A673 (cell line): ENCODE measurements at places on chromosomes 7 and 10. TPM values are rescaled to one million over a fixed set of nuclear protein-coding genes. Genes with fewer than 3 reads are reported as not detected.

- no peaks in the 10 kb centered on the region for H3K36me3 ChIP-seq
- DNase-seq: peak; percentile 93
- H3K27me3 ChIP-seq: no peaks in the 10 kb centered on the region
Measured at GRCh38 chr7:94375691-94376090, 19.0 kb upstream of the COL1A2 start.

DNA sequence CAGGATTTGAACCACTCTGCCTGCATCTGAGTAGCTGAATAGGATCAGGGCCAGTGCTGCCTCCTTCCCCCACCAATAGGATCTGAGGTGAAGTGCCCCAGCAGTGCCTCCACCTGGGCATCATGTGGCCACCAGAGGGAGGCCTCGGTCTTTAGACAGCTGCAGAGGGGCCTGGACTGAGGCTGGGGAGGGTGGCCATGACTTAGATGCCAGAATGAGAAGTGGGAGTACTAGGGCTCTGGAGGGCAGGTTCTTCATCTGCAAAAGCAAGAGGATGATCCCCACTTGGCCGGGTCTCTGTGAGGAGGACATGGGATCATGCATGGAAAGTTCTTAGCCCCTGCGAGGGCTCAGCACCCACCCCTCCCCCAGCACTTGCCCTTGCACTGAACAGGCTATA is 56.9 kb downstream of the NEUROG3 start:
- peaks cover 29% of the 10 kb centered on the region for H3K27me3 ChIP-seq
- H3K27ac ChIP-seq: no peak overlapping the region
- no peak overlapping the region for H3K4me3 ChIP-seq
- DNase-seq: peak; percentile 46
- no peaks in the 10 kb centered on the region for H3K36me3 ChIP-seq
- H3K4me1 ChIP-seq: no peaks in the 10 kb centered on the region

- DNase-seq: no peak
- no peaks in the 10 kb centered on the region for H3K27me3 ChIP-seq
- no peaks in the 10 kb centered on the region for H3K4me1 ChIP-seq
Measured at GRCh38 chr7:50952544-50952943, 169.8 kb upstream of the GRB10 start.

DNA sequence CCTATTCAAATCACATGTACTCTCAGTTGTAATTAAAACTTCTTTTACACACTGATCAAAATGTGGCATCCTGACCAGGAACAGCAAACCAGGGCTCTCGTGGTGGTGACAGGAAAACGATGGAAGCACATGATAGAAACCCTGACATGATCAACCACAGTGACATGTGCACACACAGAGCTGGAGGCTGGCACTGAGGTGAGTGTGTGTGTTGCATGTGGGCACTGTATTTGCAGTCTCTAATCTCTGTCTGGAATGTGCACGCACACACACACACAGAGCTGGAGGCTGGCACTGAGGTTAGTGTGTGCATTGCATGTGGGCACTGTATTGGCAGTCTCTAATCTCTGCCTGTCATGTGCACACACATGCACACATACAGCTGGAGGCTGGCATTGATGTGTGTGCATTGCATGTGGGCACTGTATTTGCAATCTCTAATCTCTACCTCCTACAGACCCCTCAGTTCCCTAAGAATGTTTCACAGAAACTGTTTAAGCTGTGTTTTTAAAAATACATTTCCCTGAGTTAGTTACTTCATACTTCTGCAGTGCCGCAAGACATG is 406.9 kb downstream of the SFMBT2 start:
- no peak overlapping the region for H3K4me3 ChIP-seq
- no peak overlapping the region for H3K27ac ChIP-seq
- no peaks in the 10 kb centered on the region for H3K36me3 ChIP-seq
- no peak for DNase-seq
- H3K27me3 ChIP-seq: peaks cover 93% of the 10 kb centered on the region
- no peaks in the 10 kb centered on the region for H3K4me1 ChIP-seq

GRCh38 chr7:20112696-20113095 is 104.5 kb downstream of the MACC1 start:
- no peak for DNase-seq
- no peaks in the 10 kb centered on the region for H3K4me1 ChIP-seq
- no peak overlapping the region for H3K4me3 ChIP-seq
- peaks cover 13% of the 10 kb centered on the region for H3K27me3 ChIP-seq
- no peaks in the 10 kb centered on the region for H3K36me3 ChIP-seq
- no peak overlapping the region for H3K27ac ChIP-seq

- DNase-seq: no peak
- no peaks in the 10 kb centered on the region for H3K36me3 ChIP-seq
- H3K4me1 ChIP-seq: no peaks in the 10 kb centered on the region
- H3K4me3 ChIP-seq: no peak overlapping the region
Measured at GRCh38 chr10:86179153-86179524, 187.5 kb downstream of the GRID1 start.

The ANXA8 gene
- total RNA-seq: not detected in 2 replicates

GRCh38 chr7:131455546-131455945 is 100.9 kb downstream of the PODXL start:
- H3K27me3 ChIP-seq: no peaks in the 10 kb centered on the region
- peaks cover 4% of the 10 kb centered on the region for H3K36me3 ChIP-seq
- H3K4me3 ChIP-seq: no peak overlapping the region
- H3K27ac ChIP-seq: no peak overlapping the region

The HMX2 gene
- not detected in 2 replicates for total RNA-seq

DNA sequence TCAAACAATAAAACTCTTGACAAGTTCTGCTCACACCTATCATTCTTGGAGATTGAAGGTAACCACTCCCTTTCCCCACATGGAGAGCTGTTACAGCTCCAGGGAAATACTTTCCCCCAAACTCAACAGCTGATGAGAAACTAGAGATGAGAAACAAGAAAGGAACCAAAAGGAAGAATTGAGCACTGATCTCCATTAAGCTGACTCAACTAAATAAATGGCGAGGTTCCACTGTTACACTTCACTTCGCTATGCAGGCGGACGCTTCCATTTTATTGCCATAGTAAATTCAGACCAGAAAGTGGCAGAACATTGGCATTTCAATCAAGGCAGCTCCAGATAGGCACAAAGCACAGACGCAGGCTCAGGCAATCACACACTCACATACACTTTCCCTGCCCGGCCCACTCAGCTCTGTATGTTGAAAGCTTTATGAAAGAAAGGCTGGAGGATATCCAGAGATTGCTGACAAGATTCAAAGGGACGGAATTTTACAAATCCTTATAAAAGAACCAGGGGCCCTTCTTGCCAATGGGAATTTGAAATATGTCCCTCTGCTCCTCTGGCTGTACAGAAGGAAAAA is 11.5 kb upstream of the YAE1 start:
- no peaks in the 10 kb centered on the region for H3K4me1 ChIP-seq
- DNase-seq: no peak
- no peaks in the 10 kb centered on the region for H3K36me3 ChIP-seq

DNA sequence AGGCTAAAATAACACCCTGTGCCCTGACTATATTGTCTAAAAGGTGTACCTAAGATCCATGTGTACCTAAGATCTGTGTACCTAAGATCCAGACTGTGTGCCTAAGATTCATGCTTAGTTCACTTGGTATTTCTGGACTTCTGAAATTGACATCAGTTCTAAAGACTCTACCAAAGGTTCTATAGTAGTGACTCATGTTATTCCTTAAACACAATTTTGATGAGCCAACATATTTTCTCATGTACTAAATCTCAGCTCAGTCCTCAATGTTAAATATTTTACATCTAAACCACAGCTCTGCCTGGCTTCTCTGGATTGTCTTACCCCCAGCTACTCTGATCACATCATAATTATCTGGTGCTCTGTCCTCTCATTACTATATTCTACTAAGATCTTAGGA is 802.3 kb upstream of the SORCS1 start:
- H3K27ac ChIP-seq: no peak overlapping the region
- no peak for DNase-seq
- H3K4me1 ChIP-seq: no peaks in the 10 kb centered on the region
- H3K4me3 ChIP-seq: no peak overlapping the region

The ANK3 gene
- 13.5 and 16.3 TPM in 2 replicates for total RNA-seq

DNA sequence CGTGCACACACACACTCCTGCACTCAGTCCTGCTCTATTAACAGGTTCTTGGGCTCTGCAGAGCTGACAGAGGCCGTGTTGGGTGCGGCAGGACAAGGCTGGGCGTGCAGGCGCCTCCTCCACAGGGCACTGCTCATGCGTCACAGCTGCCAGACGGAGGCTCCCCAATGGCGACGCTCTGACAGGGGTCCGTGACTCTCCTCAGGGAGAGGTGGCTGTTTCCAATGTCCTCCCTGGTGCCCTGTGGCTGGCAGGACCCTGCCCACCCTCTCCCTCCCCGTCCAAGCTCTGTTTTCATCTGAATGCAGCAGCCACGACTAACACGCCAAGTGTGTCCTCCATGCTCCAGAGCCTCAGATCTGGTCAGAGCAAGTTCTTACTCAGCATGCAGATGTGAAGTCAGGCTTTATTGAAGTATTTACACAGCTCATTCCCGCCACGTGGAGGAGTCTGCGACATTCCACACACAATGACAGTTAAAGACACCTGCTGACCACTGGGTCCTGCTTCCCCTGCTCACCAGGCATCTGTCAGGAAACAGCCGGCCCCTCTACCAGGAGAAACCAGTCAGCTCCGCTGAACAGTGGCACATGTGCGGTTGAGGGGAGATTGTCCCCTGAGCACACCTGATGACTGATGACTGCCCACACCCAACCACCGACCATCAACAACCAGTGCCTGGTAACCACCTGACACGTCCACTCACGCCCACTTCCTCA is 116.7 kb downstream of the VIPR2 start:
- H3K4me3 ChIP-seq: no peak overlapping the region
- H3K4me1 ChIP-seq: peaks cover 4% of the 10 kb centered on the region
- no peak for DNase-seq

The HSPA14 gene
- total RNA-seq: 42.2 and 46.9 TPM in 2 replicates

DNA sequence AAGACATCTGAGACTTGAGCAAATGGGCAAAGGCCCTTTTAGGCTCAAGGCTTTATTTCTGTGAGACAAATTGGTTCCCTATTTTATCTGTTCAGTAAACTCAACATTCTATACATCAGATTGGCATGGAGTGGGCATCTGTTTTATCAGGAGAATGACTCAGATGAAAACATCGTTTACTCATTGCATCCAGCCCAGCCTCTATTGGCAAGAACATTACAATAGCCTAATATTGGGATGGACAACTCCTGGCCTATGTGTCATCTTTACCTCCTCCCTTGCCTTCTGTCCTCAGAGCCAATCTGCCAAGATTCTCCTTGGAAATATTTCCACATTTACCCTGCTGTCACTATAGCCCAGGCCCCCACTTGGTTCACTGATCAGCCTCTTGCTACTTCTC is 5.5 kb upstream of the BLNK start:
- H3K36me3 ChIP-seq: no peaks in the 10 kb centered on the region
- no peak overlapping the region for H3K4me3 ChIP-seq
- no peaks in the 10 kb centered on the region for H3K4me1 ChIP-seq
- H3K27me3 ChIP-seq: no peaks in the 10 kb centered on the region

DNA sequence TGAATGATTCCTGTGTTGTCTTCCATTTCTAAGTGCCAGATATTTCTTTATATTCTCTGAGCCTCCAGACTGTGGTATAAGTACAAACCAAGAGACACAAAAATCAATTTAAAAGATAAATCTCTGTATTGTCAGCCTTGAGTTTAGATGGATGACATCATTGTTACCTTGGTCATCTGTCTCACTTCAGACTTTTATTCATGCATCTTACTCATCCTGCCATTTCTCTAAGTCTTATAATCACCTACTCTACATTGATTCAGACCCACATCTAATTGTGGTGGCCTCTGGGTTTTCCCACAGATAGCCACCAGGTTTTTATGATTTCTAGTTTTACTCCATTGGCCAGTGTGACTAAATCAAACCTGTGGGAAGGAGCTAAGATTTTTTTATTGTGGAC is 26.8 kb upstream of the HDAC9 start:
- no peak overlapping the region for H3K27ac ChIP-seq
- no peaks in the 10 kb centered on the region for H3K36me3 ChIP-seq
- no peaks in the 10 kb centered on the region for H3K4me1 ChIP-seq
- H3K27me3 ChIP-seq: no peaks in the 10 kb centered on the region

DNA sequence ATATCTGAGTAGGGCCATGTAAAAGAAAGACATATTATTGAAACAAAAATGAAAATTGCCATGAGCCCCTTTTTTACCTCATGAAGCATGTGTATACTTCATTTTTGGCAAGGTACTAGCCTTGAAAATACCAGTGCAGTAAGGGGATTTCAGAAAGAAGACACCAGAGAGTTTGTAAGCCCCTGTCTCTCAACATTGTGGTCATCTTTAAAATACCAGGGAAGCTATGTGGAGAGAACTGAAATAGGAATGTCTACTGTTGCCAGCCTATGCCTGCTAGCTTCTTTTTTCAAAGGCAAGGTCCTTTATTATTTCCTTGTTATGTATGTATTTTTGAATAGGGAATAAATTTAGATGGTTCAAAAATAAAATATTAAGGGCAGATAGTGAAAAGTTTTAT is 57.8 kb downstream of the CASD1 start:
- H3K36me3 ChIP-seq: no peaks in the 10 kb centered on the region
- no peak overlapping the region for H3K4me3 ChIP-seq
- DNase-seq: no peak
- no peak overlapping the region for H3K27ac ChIP-seq
- no peaks in the 10 kb centered on the region for H3K27me3 ChIP-seq

GRCh38 chr10:16967866-16968415 is 150.7 kb upstream of the RSU1 start:
- no peaks in the 10 kb centered on the region for H3K36me3 ChIP-seq
- peaks cover 28% of the 10 kb centered on the region for H3K4me1 ChIP-seq
- H3K27ac ChIP-seq: no peak overlapping the region
- H3K4me3 ChIP-seq: no peak overlapping the region
- H3K27me3 ChIP-seq: no peaks in the 10 kb centered on the region

The FAM204A gene
- 85.2 and 103 TPM in 2 replicates for total RNA-seq

The DLX6 gene
- total RNA-seq: 17.9 and 19.3 TPM in 2 replicates

DNA sequence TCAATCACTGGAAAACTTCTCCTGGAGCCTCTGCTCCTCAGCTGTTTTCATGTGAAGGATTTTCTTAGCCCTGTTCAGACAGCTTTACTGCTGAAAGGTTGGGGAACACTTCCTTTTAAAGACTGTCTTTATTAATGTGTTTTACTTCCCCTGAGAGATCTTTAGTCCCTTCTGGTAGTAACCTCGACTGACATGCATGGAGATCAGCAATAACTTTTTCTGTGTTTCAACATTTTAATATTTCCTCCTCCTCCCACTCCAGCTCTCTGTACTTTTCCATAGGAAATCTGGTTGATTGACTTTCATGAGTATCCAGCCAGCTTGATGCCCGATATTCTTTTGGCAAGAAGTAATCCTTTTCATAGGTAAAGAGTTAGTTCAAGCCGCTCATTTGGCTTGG is 62.7 kb upstream of the STRIP2 start:
- H3K27me3 ChIP-seq: no peaks in the 10 kb centered on the region
